ENCODE measurements at places on chromosomes 12 and 14.

DNA sequence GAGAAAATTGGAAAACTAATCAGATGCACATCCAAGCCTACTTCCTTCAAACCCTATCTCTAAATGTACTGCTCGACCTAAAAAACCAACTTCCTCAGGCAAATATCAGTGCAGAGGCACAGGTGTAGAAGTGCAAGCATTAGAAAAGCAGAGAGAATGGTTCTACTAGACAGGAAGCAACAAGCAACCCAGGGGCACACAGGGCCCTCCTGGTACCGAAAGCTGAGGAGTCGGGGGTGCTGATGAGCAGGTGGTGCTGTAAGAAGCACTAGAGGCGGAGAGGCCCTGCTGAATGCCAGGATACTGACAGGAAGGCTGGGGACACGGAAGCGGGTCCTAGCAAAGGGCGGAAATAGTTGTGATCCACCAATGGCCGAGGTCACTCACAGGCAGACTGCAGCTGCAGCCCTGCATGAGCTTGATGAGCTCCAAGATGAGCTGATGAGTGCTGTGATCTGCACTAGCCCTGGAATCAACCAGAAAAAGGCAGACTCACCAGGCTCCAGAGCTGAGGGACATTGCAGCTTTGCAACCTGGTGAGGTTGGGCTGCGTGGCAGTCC, 85.9 kb downstream of the TTC7B start:
- no peak for DNase-seq

DNA sequence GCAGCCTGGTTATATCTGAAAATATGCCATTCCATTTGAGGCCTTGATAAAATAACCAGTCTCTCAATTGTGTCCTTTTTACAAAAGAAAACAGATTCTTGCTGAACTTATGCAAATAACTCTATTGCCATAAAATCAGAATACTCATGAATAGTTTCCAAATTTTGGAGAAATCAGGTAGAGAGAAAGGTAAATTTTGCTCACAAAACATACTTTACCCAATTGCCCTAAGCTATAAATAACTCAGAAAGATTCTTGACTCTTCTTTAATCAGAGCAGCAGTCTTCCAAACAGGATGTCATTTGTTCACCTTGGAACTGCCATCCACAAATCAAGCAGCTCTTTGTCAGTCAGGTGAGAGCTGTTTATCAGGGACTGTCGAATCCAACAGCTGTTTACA, 12.6 kb downstream of the ZNF26 start:
- no peak for DNase-seq

- no peak for DNase-seq
Observed at GRCh38 chr12:50990147-50990727, 35.9 kb downstream of the SLC11A2 start.

DNA sequence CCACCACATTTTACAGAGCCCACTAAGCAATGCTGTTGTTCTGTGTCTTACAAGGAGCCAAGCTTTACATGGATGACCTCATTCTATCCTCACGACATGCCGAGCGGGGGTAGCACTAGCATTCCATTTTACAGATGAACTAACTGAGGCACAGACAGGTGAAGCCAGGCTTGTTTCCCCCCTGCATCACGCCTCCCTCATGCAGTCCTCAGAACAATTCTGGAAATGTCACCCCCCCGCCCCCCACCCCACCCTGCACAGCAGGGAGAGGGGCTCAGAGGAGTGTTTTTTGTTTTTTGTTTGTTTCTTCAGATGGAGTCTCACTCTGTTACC, 1.5 kb downstream of the SLC8B1 start:
- no peak for DNase-seq

- no peak for DNase-seq
Observed at GRCh38 chr14:104689109-104689880, at the start of gene INF2. INF2 (plus strand) TSS chr14:104689618; CDS start chr14:104701366, 11,748 bp downstream.

DNA sequence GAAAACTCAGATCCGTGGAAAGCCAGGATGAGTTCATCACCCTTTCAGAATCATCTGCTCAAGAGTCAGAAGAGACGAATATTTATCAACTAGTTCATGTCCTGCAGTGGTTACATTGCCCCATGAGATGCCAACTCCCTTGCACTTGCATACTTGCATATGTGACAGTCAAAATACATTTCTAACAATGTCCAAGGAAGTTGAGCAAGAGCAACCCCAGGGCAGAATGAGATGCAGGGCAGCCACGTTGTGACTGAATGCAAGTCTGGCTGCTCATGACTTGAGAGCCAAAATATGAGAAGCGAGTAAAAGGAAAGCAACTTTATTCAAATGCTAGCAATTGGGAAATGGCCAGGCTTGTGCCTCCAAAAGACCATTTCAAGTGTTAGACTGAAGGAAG, 23.6 kb upstream of the UTP20 start:
- no peak for DNase-seq

DNA sequence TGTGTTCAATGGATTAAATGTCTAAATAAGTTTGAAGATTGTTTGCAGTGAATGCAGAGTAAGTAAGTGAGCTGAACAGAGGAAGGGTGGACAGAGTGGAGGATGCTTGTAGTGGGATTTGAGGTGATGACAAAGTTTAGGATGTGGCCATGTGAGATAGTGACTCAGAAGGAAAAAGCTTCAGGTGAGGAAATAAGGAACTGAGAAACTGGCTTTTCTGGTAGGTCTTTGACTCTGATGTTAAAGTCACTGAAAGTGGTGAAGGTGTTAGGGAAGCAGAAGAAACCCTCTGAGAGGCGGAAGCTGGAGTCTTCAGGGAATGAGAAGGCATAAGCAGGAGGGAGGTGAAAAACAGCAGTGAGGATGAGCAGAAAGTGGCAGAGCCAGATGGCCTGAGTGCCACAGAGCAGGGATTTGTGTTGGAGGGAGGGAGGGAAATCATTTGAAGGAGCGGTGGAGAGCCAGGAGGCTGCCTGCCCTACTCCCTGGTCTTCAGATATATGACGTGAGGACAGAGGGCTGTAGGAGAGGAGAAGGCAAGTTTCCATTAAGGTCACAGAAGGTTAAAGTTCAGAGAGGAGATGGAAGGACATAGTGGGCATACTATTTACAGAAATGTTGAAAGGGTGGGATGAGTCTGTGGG, 24.8 kb downstream of the RGS6 start:
- no peak for DNase-seq

- DNase-seq, result no peak
Observed at GRCh38 chr12:9276990-9277389, 68.8 kb upstream of the PZP start.

- no peak for DNase-seq
Observed at GRCh38 chr12:97813301-97813700, 350.7 kb downstream of the RMST start.

- no peak for DNase-seq
Observed at GRCh38 chr14:47226877-47227520, 448.4 kb downstream of the MDGA2 start.

- DNase-seq, result no peak
Observed at GRCh38 chr14:68593806-68594536, 198.9 kb downstream of the ZFP36L1 start.

DNA sequence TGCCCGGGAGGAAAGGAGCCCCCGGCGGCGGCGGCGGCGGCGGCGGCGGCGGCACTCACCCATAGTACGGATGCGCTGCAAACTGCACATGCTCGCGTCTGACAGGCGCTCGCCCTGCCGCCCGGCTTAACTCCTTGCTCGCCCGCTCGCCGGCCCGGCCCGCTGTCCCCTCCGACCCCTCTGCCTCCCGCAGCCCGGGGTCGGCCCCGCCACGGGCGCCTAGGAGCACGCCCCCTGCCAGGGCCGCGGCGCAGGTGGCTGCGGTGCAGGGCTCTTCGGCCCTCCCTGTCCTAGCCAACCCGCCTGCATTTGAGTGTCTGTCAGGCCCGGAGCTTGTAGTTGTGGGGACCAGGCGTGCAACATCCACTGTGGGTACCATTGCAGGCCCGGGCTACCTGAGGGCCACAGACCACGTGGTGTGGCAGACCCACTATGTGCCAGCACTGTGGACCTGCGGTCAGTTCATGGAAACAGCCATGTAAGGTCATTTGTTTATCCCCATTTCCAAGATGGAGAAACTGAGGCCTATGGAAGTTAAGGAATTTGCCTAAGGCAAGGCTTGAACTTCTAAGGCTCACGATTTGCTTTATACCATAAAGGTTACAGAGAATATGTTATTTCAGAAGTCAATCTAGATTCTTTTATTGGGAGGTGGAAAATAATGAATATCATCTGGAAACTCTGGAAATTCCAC, 17.6 kb upstream of the PLEKHH1 start:
- DNase-seq, result no peak

- DNase-seq, result no peak
Observed at GRCh38 chr14:50381823-50382287, 14.8 kb downstream of the CDKL1 start.

DNA sequence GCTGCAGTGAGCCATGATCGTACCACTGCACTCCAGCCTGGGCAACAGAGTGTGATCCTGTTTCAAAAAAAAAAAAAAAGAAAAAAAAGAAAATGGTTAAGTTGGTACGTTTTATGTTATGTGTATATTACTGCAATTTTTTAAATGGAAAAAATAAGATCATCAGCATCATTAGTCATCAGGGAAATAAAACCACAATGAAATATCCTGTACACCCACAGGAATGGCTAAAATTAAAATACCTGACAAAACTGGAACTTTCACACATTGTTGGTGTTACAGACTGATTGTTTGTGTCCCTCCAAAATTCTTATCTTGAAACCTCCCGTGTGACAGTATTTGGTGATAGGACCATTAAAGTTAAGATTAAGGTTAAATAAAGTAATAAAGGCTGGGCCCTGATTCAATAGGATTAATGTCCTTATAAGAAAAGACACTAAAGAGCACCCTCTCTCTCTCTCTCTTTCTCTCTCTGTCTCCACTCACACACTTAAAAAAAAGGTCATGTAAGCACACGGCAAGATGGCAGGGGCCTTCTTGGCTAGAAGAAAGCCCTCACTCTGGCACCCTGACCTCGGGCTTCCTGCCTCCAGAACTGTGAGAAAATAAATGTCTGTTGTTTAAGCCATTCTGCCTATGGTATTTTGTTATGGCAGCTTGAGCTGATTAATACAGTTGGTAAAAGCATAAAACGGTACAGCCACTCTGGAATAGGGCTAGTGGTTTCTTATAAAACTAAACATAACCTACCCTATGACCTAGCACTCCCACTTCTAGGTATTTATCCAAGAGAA, 48.3 kb upstream of the ZFP36L1 start:
- no peak for DNase-seq

- DNase-seq, result no peak
Observed at GRCh38 chr12:25557830-25558436, 4.8 kb upstream of the LMNTD1 start.

DNA sequence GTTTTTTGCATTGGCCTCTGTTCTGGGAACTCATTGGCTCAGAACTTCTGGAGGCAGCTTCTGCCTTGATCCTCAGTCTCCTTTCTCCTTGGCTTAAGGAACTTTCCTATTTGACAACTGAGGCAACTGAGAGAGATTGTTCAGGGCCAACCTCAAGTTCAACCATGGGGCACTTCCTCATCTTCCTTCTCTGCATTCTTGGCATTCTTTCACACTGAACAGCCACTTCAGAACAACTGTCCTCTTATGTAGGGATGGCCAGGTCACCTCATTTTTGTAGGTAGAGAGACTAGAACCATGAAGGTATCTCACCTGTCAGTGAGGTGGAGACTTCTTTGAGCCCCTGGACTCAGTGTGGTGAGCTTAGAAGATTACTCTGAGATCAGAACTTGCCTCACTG, 63.0 kb upstream of the NRXN3 start:
- DNase-seq, result no peak

- DNase-seq, result no peak
Observed at GRCh38 chr12:88185988-88186387, 43.9 kb downstream of the TMTC3 start.

DNA sequence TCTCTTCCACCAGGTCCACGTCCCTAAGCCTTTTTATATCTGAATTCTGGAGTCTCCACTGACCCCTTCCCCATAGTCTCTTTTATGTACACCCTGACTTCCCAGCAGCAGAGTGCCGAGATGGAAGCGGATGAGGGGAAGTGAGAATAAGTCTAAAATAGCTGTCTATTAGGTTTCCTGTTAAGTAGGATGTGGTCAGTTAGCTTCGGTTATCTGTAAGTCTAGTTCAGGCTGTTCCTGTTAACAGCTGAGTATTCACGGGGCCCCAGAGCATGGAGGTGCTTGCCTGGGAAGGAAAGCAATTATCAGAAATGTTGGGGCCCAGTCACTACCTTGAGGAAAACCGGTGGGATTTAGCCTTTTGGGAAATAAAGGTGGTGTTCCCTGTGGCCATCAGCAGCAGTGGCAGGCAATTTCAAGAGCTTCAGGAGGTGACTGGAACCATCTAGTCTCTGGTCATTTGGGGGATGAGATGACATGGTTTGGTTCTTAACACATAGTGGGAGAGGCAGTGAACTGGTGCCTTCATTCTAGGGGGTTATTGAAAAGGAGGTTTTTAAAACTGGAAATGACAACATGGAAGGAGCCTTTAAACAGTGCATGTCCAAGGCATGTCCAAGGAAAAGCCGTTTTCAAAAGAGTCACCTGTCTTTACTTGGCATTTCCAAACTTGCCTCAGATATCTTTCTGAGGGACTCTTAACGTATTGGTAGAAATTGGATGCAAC, 21.8 kb downstream of the CHST11 start:
- no peak for DNase-seq

GRCh38 chr12:79706676-79707075, 15.9 kb upstream of the PAWR start:
- no peak for DNase-seq

DNA sequence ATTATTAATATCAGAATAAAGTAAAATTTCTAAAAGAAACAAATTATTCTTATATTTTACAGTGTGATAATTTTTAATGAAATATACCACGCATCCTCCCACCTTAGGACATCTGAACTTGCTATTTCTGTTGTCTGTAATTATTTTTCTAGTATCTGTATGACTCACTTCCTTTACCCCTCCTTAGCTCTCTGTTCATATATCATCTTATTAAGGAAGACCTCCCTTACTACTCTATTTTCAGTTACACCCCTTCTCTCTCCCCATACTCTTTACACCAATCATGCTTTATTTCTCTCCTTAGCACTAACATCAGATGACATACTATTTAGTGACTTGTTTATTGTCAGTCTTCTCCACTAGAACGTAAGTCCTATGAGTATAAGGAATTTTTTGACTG, 34.2 kb upstream of the C12orf50 start:
- no peak for DNase-seq

DNA sequence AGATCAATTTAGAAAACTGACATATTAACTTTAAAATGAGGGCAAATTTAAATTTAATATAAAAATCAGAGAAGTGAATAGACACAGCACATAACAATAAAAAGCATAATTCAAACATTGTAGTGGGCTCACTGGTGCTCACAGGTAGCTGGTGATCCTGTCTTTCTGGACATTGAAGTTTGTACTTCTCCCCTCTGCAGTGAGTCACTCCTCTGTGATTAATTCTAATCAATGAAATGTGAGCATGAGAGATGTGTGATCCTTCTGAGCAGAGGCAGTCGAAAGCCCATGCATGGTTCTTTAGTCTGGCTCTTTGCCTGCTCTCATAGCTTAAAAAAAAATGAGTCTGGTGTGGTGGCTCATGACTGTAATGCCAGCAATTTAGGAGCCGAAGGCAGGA, 59.0 kb upstream of the RERGL start:
- DNase-seq, result no peak

All from cortex of kidney (tissue), 1 donor.